ENCODE measurements at places on chromosomes 13 and 19. TPM values are rescaled to one million over a fixed set of nuclear protein-coding genes. Genes with fewer than 3 reads are reported as not detected.

Gene KANK3
- 13.0 TPM for polyA plus RNA-seq

Gene HSD17B14
- 102 TPM for polyA plus RNA-seq

Gene CLDND2
- polyA plus RNA-seq = 4.1 TPM

Gene KLF2
- 3.8 TPM for polyA plus RNA-seq

Gene CERS1
- 1.2 TPM for polyA plus RNA-seq
